ENCODE measurements at places on chromosomes 4 and X.

GRCh38 chrX:153378607-153379006 is 22.5 kb downstream of the PNMA6E start:
- no peak for DNase-seq

GRCh38 chrX:53440101-53440500 is 5.9 kb upstream of the HSD17B10 start:
- DNase-seq = no peak

DNA sequence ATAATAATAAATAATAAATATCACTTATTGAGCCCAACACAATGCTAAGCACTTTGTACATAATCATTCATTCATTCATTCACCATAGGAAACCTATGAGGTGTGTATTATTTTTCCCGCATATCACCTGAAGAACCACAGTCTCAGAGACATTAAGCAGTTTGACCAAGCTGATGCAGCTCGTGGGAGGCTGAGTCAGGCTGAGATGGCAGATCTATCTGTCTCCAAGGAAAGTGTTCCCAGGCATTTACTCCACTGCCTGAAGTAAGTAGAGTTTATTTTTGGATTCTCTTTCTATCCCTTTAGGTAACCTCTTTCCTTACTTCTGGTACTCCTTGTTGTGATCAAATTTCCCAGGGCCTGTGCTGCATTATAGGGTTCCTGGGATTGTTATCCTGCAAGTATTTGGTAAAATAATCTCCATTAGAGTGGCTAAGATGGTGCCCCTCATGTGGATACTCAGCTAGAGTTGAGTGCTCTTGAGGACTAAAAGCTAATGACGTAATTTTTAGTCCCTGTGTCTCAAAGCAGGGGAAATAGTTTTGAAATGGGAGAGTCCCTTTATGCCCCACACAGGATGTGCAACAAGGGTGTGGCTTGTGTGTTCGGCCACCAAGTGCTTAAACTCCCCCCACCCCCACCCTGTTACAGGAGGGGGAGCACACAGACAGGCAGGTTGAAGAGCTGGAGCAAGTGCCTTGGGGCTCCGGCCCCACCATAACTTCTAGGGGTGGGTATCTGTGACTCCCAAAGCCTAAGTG is 467.0 kb downstream of the STIM2 start:
- DNase-seq = no peak

GRCh38 chr4:152316969-152317368 is 218.9 kb downstream of the FBXW7 start:
- DNase-seq = no peak

DNA sequence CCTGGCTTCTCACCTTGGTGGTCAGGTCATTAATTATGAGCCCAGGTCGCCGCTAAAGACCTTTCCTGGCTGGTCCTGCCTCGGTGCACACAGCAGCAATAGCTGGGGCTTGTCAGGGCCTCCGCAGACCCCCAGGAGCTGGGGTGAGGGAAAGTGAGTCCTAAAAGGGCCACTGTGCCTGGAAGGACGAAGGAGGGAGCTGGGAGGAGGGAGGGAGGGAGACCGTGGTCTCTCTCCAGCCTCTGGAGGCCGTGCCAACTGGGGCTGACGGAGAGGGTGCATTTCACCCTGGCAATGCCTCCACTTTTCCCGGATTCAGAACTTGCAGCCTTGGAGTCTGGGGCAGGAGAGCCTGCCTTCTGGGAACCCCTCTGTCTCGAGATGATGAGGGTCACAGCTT is 60.4 kb downstream of the CRLF2 start:
- DNase-seq = no peak

DNA sequence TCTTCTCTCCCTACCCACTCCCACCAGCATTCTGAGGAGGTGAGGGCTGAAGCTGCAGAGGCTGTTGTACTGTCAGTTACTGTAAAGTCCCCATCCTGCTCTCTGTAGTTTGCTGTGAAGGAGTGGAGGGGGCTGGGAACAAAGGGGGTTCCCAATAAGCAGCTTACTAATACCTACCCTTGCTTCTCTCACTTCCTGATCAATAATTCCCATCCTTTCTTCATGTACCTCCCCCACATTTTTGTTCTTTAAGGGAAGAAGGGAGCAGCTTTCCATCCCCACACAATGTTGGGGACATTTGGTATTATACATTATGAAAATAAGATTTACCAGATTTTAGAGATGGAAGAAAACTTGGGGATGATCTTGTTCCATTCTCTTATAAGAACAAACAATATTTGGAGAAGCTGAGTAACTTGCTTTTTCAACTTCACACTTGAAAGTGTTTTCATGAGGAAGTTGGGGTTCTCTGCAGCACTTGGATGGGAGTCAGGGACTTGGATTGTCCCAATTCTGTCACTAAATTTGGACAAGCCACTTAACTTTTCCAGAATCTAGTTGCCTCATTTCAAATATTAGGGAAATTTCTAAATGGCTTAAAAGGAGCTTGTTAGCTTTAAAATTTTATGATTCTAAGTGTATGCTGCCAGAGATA is 5.4 kb downstream of the TBC1D1 start:
- DNase-seq = no peak

DNA sequence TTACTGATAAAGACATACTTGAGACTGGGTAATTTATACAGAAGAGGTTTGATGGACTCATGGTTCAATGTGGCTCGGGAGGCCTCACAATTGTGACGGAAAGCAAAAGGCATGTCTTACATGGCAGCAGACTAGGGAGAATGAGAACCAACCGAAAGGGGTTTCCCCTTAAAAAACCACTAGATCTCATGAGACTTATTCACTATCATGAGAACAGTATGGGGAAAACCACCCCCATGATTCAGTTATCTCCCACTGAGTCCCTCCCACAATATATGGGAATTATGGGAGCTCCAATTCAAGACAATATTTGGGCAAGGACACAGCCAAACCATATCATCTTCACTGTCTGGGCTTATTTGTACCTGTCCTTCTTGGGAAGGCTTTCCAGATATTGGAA is 22.8 kb upstream of the MUC7 start:
- no peak for DNase-seq

GRCh38 chr4:159191989-159192388 is 89.1 kb downstream of the RAPGEF2 start:
- no peak for DNase-seq

GRCh38 chr4:39750216-39750615 is 52.3 kb downstream of the UBE2K start:
- no peak for DNase-seq

DNA sequence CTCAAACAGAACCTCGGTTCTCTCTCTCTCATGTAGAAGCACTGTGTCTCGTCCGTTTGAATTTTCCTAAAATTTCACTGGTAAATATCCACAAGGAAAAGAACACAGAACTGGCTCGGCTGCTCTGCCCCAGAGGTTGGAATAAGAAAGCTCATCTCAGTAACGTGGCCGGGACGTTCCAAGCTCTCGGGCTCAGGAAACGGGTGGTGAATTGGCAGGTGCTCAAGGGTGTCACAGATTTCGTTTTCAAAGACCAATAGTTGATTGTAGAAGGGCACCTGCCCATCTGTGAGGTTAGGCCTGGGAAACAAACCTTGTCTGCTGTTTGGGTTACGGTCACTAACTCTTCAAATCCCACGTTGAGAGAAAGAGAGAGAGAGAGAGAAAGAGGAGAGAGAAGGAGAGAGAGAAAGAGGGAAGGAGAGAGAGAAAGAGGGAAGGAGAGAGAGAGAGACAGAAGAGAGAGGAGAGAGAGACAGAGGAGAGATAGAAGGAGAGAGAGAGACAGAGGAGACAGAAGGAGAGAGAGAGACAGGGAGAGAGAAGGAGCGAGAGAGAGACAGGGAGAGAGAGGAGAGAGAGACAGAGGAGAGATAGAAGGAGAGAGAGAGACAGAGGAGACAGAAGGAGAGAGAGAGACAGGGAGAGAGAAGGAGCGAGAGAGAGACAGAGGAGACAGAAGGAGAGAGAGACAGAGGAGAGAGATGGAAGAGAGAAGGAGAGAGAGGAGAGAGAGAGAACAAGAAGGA is 106.6 kb downstream of the CRLF2 start:
- DNase-seq = no peak

GRCh38 chr4:38600575-38600974 is 63.4 kb upstream of the KLF3 start:
- no peak for DNase-seq

DNA sequence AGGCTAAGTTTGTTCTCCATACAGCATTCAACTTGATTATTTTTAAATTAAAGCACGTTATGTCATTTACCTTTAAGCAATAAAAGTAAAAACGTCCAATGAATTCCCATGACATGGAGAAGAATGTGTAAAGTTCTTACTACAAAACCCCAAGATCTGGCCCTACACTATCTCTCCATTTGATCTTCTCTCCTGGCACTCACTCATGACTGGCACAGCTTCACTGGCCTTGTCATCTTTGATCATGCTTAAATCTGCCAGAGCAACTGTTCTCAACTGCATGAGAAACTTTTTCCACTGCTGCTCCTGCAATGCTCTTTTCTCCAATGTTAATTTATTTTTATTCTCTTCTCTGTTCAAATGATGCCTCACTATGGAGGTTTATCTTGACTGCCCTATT is 1109.0 kb upstream of the IGFBP7 start:
- no peak for DNase-seq

- DNase-seq = no peak
Measured at GRCh38 chrX:130563476-130563875, 161.7 kb downstream of the RBMX2 start.

GRCh38 chr4:44674471-44674870 is 3.7 kb upstream of the GUF1 start:
- no peak for DNase-seq

DNA sequence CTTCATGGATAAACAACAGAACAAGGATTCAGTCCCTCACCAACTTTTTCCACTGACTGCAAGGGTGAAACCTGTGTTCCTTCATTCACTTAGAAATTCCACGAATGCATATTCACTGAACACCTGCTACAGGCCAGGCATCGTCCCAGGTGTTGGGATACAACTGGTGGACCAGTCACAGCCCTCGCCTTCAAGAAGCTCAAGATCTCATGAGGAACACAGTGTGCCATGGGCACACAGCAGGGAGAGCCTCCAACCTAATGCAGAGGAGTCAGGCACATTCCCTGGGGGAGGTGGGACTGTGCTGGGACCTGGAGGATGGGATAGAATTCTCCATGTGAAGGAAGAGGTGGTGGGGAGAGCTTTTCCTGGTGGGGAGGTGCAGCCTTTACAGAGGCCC is 107.6 kb upstream of the PDLIM3 start:
- no peak for DNase-seq

- DNase-seq = no peak
Measured at GRCh38 chrX:148574237-148574973, 74.0 kb downstream of the AFF2 start.

GRCh38 chr4:68288393-68288740 is 42.9 kb upstream of the TMPRSS11B start:
- no peak for DNase-seq

DNA sequence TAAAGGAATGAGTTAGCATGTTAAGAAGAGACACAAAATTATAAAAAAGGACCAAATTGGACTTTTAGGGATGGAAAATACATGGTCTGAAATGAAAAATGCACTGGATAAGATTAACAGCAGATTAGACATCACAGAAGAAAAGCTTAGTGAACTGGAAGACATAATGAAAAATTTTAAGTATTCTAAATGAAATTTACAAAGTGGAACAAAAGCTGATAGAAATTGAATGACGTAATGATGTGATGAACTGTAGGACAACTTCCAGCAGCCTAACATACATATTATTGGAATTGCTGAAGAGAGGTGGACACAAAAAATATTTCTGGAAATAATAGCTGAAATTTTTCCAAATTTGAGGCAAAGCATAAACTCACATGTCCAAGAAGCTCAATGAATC is 39.6 kb upstream of the GPR173 start:
- no peak for DNase-seq

Measured in activated CD8-positive, alpha-beta memory T cell treated with anti-CD3 and anti-CD28 coated beads, Interleukin-2, amount 50 U/mL, for 4 hours (primary cell).